ENCODE measurements at places on chromosomes 11 and 22.

DNA sequence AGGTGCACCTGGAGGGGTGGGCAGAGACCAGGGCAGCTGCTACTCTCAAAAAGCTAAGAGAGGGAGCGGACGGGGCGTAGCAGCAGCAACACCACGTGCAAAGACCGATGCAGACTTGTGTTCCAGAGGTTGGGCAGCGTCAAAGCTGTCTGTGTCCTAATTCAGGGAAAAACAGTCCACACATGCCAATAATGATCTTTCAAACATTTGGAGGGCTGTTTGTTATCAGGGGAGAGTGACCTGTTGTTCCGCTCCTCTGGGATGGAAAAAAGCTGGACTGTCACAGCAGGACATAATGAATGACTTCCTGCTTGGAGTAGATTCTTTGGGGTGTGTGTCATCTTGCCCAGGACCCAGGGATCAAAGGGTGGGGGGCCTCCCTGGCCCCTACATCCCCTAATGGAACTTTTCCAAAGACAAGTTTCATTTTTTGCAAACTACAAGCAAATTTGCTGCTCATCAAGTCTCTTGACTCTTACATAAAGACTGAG, 6.2 kb upstream of the FBLN1 start:
- no peak for DNase-seq

DNA sequence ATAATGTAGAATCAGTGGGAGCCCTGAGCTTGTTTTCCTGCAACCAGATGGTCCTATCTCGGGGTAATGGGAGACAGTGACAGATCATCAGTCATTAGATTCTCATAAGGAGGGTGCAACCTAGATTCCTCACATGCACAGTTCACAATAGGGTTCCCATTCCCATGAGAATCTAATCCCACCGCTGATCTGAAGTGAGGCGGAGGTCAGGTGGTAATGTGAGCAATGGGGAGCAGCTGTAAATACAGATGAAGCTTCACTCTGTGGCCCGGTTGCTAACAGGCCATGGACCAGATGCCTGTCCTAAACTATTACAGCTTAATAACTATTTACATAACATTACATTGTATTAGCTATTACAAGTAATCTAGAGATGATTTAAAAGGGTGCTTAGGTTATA, 17.0 kb downstream of the DIXDC1 start:
- no peak for DNase-seq

DNA sequence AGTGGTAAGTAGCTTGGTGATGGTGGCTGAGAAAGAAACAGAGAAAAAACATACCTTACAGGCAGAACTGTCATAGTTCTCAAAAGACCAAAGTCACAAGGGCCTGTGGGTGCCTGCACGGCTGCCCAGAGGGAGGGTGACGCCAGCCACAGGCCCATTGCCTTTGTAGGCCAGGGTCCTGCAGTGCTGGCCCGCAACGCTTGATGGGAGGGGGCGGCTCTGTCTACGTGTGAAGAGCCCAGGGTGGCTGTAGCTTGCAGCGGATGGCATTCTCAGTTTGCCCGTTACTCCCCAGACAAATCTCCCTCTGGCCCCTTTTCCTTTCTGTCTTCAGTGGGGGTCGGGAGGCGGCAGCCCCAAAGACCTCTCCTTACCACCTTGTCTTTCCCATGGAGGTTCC, 24.7 kb upstream of the B3GAT1 start:
- no peak for DNase-seq

- DNase-seq, result no peak
Observed at GRCh38 chr11:111736181-111736590, 30.0 kb downstream of the PPP2R1B start.

GRCh38 chr22:43890901-43891331, 897 bp downstream of the PNPLA5 start:
- DNase-seq, result no peak

- DNase-seq, result no peak
Observed at GRCh38 chr11:32916361-32916760, 23.8 kb downstream of the QSER1 start.

GRCh38 chr11:100855466-100856067, 168.5 kb downstream of the ARHGAP42 start:
- DNase-seq, result no peak

GRCh38 chr11:110096496-110096895, 3.3 kb downstream of the ZC3H12C start:
- DNase-seq, result no peak

DNA sequence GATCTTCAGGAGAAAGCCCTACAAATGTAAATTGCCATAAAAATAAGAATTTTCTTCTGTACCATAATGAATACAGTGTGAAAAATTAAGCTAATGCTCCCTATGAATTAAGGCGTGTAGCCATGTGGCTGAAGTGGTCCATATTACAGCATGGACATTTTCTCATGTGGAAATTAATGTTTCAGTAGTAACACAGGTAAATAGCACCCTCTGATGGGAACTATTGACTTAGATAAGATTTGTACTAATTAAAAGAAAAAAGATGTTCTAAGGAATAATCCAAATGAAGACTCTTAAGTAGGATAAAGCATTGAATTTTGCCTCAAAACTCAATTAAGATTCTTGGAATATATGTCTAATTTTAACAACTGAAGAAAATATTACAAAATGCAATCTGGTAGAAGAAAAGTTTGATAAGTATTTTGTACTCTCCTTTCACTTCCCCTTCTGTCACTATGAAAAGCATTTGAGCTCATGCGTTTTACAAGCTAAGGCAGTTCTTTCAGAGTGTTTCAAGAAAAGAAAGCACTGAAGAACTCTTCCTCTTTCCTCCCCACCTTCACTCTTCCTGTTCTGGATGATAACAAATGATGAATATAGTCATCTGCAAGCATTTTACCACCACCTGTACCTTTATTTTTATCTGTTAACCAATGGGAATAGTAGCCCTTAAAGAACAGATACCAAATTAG, 9.9 kb upstream of the OR8D2 start:
- DNase-seq, result no peak

- DNase-seq, result no peak
Observed at GRCh38 chr22:19822301-19823117, 32.2 kb downstream of the GNB1L start.

DNA sequence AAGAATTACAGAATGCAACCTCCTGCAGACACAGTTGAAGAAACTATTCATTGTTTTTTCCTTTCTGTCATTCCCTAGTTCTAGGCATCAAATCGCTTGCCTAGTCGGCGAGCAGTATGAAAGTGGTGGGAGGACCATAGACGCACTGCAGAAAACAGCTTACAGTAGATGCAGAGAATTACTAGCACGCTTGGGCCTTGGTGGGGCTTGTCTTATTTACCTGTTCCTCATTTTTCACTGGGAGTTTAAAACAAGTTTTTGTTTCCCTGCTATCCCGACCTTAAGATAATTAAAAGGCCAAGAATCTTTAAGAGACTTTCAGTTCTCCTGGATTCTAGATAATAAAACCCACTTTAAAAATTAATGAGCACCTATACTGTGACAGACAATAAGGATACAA, 713 bp upstream of the ARL14EP start:
- DNase-seq, result no peak

GRCh38 chr22:43343670-43344519, 723 bp upstream of the SCUBE1 start:
- DNase-seq, result no peak

DNA sequence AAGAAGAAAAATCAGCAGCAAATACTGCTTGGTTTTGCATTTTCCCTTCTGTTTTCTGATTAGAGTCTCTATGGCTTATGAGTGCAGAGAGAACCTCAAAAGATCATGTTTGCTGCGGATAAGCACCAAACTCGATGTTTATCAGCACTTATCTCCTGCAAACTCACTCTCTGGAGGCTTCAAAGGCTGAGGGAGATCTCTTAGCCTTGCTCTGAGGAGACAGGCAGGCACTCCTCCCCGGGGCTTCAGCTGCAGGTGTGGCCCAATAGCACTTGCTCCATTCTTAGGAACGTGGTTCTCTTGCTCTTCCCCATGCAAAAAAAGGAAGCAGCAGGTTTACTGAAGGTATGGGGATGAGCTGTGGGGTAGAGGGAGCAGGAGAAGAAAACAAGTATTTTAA, 45.1 kb downstream of the FLI1 start:
- DNase-seq, result peak; percentile 33

GRCh38 chr22:31577711-31578110, 81.4 kb downstream of the SFI1 start:
- DNase-seq, result no peak

- DNase-seq, result no peak
Observed at GRCh38 chr11:17580271-17580670, 33.2 kb downstream of the OTOG start.

DNA sequence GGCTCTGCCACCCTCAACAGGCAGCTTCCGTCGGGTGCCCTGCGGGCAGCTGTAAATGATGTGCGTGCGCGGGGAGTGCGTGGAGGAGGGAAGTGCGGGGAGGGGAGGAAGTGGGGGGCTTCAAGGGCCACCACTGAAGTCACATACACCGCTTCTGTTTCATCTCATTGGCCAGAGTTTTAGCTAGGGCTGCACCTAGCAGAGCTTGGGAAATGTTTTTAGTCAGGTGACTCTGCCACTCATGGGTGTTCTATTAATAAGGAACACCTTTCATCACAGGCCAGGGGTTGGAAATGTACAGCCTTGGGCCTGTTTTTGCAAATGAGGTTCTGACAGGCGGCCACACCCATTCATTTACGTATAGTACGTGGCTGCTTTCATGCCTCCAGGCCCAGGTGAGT, 14.6 kb downstream of the FAM118A start:
- DNase-seq, result no peak

DNA sequence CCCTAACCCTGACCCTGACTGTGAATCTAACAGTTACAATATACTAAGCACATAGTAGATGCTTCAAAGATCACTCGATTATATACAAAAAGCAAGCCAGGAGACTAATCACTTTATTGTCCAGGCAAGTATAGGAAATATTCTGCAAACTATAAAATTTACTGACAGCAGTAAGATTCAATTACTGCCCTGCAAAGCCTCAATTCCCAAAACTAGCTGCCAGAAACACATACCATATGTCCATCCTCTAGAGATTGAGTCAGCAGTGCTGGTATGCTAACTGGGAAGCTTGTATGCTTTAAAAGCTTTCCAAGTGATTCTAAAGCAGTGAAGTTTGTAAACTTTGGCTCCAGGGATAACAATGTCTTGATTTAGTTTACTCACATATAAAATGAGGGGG, 26.1 kb downstream of the CSTF3 start:
- no peak for DNase-seq

- no peak for DNase-seq
Observed at GRCh38 chr22:27698813-27699212, 102.7 kb downstream of the MN1 start.

- DNase-seq, result peak; percentile 87
Observed at GRCh38 chr11:128610721-128611617, 23.6 kb upstream of the ETS1 start.

DNA sequence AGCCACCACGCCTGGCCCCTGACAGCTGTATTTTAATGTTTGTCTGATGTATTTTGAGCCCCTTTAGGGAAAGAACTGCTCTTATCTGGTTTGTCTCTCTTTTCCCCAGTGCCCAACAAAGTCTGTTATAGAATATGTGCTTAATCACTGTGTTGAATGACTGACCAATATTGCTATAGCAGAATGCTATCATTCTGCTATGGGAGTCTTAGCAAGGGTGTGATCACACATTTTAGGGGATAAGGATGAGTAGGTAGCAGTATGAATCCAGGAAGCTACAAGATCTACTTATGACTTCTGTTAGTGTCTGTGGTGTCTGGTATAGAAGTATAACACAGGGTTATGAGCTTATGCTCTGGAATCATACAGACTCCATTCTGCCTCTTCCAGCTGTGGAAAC, 117.5 kb upstream of the RRM1 start:
- no peak for DNase-seq

DNA sequence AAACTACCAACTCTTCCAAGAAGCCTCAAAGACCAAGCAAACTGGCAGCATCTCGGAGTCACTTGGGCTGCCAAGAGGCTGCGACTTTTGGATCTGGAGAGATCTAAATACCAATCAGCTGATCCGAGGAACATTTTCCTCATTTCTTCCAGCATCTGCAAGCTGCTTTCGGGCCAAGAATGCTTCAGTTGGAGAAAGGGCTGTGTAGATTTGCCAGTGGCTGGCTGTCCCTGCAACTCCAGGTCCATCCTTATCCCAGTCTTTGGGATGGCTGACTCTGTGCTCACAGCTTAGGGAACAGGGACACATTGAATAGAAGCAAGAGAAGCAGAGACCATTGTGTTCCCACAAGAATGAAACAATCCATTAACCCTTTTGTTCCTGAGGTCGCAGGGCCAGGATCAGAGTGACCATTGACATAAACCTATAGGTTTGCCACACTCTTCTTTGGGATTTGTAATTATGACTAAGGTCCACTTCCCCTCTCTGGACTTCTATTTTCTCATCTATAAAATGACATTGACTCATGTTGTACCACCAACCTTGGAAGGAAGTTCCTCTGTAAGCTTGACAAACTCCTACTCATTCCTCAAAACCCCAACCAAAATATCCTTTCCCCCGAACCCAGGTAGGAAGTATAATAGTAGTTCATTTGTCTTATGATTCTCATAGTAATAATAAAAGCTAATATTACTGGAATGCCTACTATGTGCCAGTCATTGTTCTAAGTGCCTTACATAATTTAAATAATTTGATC, 340.8 kb downstream of the MN1 start:
- DNase-seq, result no peak

- no peak for DNase-seq
Observed at GRCh38 chr22:40499209-40499623, 128.8 kb downstream of the SGSM3 start.

GRCh38 chr11:73996161-73996747, 12.6 kb downstream of the UCP3 start:
- no peak for DNase-seq

GRCh38 chr22:35899736-35900135, 128.9 kb downstream of the RBFOX2 start:
- DNase-seq, result no peak

DNA sequence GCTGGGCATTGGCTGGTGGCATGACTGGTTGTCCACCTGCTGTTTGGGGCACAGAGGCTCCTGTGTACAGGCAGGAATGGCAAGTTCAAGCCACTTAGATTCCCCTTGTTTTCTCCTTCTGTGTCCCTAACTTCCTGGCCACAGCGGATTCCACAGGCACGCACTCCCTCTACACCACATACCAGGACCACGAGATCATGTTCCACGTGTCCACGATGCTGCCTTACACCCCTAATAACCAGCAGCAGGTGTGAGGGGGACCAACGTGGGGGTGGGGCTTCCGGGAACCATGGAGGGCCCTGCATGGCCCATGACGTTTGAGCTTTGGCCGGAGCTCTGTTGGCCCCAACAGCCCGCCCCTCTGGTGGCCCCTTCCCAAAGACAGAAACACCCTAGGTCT, 7.8 kb downstream of the SIPA1 start:
- DNase-seq, result no peak

- no peak for DNase-seq
Observed at GRCh38 chr22:45235101-45235777, 5.5 kb downstream of the KIAA0930 start.

DNA sequence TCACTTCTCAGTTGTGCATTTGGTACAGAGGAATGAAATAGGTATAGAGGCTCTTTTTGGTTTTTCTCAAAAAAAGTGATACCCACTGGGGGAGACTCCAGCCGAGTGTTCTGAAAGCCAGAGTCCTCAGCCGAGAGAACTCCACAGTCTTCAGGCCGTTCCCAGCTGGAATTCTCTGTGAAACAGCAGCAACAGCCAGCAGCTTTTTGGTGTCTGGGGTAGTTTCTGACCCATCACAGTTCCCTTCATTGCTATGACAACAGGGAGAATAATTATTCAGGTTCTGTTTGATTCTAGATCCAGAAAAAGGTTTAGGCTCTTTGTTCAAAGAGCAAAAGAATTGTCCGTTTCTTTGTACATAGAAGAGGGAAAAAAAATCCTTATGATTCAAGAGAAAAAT, 84.6 kb downstream of the C22orf31 start:
- no peak for DNase-seq

All from CD8-positive, alpha-beta memory T cell (primary cell).